Activated CD4-positive, CD25-positive, alpha-beta regulatory T cell treated with anti-CD3 and anti-CD28 coated beads, Interleukin-2, amount 50 U/mL, for 24 hours (primary cell): ENCODE measurements at places on chromosomes 16 and 17.

DNA sequence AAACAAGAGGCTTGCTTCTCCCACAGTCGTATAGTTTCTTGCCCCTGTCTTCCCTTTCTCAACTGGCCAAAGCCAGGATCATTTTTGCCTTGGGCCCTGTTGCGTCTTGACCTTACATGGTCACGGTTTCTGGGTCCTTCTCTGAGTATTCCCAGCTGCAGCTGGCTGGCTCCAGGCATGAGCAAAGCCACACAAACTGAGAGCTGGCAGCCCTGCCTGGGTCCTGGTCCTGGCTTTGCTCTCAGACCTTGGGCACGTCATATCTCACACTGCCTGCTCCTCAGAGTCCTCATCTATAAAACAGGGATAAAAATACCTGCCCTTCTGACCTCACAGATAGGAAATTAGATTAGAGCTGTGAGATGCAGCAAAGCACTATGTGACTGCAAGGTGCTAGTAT is 277.6 kb downstream of the CBLN1 start:
- no peak for ATAC-seq

DNA sequence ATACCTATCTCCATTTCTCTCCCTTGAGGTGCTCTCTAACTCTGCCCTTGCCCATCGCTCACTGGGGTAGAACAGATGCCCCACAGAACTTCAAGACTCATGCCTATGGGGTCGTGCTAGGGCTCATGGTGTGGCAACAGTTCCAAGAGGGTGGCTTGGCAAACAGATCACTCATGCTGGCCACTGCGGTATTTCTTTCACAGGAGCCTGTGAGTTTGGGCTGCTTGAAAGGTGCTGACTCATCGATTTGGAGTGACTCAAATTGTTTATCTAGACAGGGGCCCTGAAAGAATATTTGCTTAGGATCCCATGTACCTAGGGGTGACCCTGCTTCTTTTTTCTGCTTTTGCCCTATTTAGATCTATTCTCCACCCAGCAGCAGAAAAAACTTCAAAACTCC is 69.9 kb downstream of the IRX5 start:
- ATAC-seq: no peak

DNA sequence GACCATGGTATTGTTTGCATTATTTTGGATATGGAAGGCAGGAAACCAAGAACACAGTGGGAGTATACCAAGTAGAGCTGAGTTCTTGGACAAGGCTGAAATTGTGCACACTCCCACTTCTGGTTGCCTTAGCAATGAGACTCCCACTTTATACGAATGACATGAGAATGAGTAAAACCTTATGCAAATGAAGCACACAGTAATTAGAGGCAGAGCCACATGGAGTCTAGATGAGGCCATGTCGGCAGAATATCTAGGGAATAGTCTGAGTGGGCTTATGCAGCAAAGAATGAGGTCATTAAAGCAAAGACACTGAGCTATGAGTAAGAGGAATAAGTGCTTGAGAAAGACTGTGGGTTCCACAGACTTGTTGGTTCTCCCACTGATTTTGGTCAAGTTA is 178.7 kb downstream of the GRIN2A start:
- ATAC-seq: no peak

DNA sequence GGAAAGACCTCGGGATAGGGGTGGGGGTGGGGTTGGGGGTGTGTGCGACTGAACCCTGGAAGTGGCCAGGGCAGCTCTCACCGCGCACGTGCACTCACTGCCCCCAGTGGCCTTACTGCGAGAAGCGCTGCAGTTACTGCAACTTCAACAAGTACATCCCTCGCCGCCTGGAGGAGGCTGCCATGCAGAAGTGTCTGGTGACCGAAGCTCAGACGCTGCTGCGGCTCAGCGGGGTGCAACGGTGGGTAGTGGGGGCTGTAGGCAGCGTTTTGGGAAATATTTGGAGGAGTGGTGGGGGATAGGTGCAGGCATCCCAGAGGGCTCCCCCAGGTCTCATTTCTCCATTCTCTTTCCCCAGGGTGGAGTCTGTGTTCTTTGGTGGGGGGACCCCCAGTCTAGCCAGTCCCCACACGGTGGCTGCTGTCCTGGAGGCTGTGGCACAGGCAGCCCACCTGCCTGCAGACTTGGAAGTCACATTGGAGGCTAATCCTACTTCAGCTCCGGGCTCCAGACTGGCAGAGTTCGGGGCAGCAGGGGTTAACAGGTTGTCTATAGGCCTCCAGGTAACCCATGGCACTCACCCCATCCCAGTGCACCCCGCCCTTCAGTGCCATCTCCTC is 972 bp downstream of the RSAD1 start:
- peak; percentile 50 for ATAC-seq

DNA sequence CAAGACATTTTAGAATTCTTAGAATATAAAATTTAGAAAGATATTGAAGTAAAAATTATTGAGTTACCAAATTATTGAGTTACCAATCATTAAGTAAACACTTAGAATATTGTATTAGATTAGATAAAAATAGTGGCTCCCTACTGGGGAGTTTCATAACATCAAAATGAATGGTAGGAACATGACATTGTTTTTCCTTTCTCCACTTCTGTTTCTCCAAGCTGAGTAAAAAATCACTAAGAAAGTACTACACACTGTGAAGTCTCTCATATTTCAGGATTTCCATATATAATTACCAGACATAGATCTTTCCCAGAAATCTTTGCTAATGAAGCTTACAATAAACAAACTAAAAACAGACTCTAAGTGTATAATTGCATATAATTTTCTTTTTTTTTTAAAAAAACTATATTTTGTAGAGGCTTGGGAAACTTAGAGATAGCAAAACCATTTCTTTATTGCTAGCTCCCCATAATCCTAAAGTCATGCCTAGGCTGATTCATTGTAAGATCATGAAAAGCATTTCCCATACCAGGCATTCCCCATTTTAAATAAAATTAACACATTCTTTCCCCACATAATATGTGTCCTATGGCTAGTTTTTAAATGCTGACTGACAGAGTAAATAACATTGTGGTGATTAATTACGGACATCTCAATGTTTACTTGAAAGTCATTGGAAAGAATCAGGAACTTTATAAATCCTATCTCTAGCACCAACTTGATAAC is 1408.7 kb upstream of the GOT2 start:
- ATAC-seq: no peak

GRCh38 chr17:17060001-17060922 is 18.0 kb downstream of the MPRIP start:
- no peak for ATAC-seq

GRCh38 chr16:17331991-17332390 is 138.8 kb downstream of the XYLT1 start:
- ATAC-seq: no peak

DNA sequence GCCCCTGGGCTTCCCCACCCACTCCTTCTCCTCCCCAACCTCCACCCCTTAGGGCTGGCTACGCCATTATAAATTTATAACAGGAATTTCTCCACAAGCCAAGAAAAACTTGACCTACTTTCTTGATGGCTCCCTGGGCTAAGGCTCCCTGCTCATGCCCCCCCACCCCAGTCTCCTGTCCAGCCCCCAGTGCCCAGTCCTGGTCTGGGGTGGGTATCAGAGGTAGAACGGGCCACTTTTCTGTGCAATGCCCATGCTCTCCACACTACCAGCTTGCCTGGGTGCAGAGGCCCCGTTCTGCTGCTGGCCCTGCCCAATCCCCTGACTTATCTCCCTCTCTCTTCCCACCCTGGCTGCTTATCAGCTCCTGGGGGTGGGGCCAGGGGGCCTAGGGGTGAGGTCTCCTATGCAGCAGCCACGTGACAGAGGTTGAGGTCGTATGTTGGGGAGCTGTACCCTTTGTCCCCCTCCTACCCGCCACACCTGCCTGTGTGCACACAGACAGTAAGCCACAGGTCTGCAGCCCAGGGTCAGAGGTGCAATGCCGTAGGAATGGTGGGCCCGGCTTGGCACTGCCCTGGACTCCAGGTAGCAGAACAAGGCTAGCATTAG is 10.1 kb downstream of the THRA start:
- ATAC-seq: no peak

- ATAC-seq: no peak
These were observed 154.5 kb downstream of the CBLN1 start for GRCh38 chr16:49127103-49127502.

- no peak for ATAC-seq
These were observed 7.8 kb upstream of the KIAA0513 start for GRCh38 chr16:85019659-85020245.

DNA sequence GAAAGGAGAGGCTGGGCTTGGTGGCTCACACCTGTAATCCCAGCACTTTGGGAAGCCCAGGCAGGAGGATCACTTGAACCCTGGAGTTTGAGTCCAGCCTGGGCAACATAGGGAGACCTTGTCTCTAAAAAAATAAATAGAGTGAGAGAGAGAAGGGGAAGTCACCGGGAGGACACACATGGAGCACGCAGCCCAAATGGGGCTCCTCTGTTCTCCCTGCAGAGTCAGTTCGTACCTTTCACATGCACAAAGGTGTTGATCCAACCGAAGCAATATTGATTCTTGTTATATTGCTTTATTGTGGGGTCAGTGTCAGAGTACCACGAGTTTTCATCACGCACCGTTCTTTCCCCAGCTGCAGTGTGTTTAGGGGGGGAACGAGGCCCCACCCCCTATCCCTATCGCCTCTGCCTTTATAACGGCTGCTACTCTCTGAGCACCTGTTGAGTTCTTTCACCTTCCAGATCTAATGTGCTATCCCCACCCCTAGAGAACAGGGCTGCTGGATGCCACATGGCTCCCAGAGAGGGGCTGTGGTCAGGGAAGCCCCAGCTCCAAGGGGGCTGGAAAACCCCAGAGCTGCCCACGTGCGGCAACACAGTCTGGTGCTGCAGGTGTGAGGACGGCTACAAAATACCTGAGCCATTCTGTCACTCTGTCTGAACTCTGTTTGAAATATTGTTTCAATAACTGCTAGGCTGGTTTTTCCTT is 1.0 kb upstream of the TMEM235 start:
- no peak for ATAC-seq

DNA sequence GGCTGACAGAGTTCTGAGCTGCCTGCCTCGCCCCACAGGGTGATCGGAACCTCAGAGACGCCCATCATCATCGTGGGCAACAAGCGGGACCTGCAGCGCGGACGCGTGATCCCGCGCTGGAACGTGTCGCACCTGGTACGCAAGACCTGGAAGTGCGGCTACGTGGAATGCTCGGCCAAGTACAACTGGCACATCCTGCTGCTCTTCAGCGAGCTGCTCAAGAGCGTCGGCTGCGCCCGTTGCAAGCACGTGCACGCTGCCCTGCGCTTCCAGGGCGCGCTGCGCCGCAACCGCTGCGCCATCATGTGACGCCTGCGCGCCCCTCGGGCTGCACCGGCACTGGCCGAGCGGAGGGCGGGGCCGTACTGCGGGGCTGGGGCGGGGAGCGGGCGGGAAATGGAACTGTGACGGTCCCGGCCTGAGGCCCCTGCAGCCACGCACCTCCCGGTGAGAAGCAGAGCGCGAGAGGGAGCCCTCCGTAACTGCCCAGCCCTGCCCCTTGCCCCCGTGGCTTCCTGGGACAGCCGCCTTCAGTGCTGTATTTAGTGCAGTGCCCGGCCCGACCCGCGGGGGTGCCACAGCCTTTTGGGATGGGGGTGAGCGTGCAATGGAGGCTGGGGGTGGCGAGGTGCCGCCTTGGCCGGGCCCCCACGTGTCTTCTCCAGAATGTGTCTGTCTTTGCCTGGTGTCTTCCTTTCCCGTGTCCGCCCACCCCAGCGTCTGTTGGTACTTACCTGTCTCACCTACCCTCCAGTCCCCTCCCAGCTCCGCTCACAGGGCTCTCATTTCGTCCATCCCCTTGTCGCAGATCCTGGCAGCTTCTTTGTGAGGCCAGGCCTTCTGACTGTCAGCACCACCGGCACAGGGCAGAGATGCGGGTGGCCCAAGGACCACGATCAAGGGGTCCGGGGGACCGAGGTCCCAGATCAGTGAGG is 9.8 kb downstream of the RASL10B start:
- ATAC-seq: peak; percentile 29

- ATAC-seq: no peak
These were observed 26.3 kb downstream of the ARHGAP23 start for GRCh38 chr17:38454532-38454931.

GRCh38 chr17:68606451-68607307 is 5.5 kb upstream of the FAM20A start:
- ATAC-seq: no peak

- no peak for ATAC-seq
These were observed 54.4 kb downstream of the MPRIP start for GRCh38 chr17:17096438-17097178.

GRCh38 chr16:85321509-85322271 is 209.4 kb upstream of the CIBAR2 start:
- no peak for ATAC-seq

DNA sequence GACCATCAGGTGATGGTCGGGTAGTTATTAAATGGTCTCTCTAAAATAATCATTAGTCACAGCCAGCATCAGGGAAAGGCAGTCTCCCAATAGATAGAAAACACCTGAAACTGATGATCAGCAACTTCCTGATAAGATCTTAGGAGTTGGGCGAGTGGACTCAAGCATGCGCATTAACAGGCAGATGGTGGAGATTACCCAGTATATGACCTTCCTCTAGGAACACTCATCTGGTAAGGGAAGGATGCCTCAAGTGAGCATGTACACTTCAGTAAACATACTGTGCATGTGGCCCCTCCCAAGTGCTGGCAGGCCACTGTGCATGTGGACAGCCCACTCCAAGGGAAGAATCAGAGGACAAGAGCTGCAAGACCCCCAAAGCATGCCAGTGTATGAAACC is 105.9 kb downstream of the ABCC12 start:
- no peak for ATAC-seq

- no peak for ATAC-seq
These were observed 61.7 kb upstream of the LYRM9 start for GRCh38 chr17:27954548-27955495.
